ENCODE measurements at places on chromosomes 3 and 15. TPM values are rescaled to one million over a fixed set of nuclear protein-coding genes. Genes with fewer than 3 reads are reported as not detected.

GRCh38 chr15:64122444-64122843 is 26.7 kb downstream of the SNX1 start:
- DNase-seq: no peak

DNA sequence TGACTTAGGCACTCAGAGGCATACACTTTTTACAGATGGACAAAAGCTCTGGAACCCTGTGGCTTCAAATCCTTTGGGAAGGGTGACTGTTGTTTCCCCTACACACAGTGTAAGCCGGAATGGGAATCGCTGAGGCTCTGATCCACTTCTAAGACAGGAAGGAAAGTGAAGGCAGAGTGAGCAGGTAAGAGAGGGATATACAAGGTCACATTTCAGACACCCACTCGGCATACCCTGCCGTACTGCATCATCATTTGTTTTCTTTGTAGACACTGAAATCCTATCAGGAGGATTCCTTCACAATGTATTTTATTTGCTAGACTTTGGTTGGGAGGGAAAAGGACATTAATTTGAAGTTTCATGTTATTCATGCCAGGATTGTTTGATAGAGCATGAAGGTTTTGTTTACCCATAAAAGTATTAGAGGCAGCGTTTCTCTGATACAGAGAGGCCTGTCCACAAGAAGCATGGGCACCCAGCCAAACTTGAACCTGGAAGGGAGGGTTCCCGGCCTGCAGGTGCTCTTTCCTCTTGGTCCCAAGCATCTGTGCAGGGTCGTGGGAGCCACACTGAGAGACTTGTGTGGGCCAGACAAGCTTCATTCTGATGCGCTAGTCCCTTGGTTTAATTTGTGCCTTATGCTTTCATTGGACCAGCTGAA is 21.9 kb upstream of the POLR2M start:
- DNase-seq: no peak

GRCh38 chr3:15174953-15175352 is 31.1 kb upstream of the CAPN7 start:
- no peak for DNase-seq

- DNase-seq: no peak
Measured at GRCh38 chr15:73879426-73879825, 6.1 kb downstream of the TBC1D21 start.

- no peak for DNase-seq
Measured at GRCh38 chr15:57079446-57079845, 161.0 kb downstream of the TCF12 start.

DNA sequence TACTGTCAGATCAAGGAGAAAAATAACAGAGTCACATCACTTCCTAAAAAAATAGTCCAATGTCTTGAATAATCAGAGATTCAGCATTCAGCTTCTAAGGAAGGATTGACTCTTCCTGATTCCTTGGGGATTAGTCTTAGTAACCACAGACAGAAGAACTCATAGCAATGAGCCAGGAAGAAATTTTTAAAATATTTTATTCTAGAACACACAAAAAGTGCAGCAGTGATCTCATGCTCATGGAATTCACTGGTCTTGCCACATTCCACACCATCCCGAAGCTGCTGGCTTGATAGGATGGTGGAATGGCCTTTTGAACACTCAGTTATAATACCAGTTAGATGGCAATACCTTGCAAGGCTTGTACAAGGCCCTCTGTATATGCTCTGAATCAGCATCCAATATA is 43.0 kb upstream of the ABI3BP start:
- DNase-seq: no peak

Gene WDR72
- not detected for total RNA-seq

All from activated T-cell treated with anti-CD3 and anti-CD28 coated beads, Interleukin-2, amount 50 U/mL, for 72 hours (primary cell).